ENCODE measurements at places on chromosomes 4 and X.

- no peak for DNase-seq
These were observed 56.9 kb upstream of the SPRY1 start for GRCh38 chr4:123339507-123340380.

GRCh38 chr4:3322059-3322550, 29.3 kb downstream of the RGS12 start:
- DNase-seq, result no peak

GRCh38 chr4:187188741-187189140, 465.1 kb upstream of the FAT1 start:
- no peak for DNase-seq

DNA sequence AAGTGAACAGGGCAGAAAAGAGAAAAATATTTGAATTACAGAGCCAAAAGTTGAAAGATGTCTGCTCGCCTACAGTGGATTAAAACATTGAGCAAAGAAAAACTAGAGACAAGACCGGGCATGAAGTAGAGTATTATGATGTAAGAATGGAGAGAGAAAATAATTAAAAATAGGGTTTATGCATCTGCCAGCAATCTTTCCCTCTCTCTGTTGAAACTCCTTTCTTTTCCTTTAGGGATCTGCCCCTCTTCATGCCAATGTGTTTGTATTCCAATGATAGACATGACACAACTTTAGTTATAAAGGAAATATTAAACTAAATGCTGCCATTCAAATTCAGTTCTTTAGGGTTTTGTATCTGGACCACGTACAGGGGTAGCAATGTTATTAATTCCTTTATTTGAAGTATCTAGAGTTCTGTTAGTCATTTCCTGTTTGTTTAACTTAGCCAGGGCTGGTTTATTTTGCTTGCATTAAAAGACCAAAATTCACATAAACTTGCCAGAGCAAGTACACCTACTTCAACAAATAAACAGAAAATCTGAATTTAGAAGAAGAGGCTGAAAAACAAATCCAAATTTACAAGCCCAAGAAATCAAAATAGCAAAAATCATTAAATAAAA, 202.6 kb downstream of the SPOCK3 start:
- no peak for DNase-seq

DNA sequence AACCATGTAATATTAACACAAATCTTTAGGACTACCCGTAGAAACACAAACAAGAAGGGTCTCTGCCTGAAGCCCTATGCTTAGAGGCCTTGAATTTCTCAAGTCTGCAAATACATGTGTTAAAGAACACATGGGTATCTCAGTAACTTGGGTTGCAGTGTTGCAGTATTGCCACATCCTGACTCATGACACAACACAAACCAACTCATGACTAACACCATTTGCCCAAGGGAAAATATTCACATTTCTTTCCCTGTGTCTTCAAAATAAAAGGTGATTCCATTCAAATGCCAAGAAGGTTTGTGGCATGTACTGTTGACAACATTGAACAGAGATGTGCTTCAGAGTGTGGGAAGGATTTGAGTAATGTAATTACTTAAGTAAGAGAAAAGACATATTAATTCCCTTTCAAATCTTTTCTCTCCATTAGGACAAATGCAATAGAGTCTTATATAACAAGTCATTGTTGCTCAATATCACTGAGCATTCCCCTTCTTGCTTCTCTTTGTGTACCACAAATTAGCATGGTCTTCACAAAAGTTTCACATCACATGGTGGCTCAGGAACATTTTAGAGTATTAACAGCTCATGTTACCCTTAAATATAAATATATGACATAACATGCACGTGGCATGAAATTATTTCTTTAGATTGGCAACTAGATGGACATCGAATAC, 487.1 kb downstream of the STPG2 start:
- DNase-seq, result no peak

- DNase-seq, result no peak
These were observed 994.2 kb downstream of the ADGRL3 start for GRCh38 chr4:62194342-62194741.

GRCh38 chrX:109855501-109855900, 122.4 kb upstream of the ACSL4 start:
- DNase-seq, result no peak

- no peak for DNase-seq
These were observed 95.9 kb downstream of the WDFY3 start for GRCh38 chr4:84870398-84871163.

- DNase-seq, result peak; percentile 57
These were observed 720 bp downstream of the RPL10 start for GRCh38 chrX:154398668-154399526.
